ENCODE measurements at places on chromosomes 2 and 18.

DNA sequence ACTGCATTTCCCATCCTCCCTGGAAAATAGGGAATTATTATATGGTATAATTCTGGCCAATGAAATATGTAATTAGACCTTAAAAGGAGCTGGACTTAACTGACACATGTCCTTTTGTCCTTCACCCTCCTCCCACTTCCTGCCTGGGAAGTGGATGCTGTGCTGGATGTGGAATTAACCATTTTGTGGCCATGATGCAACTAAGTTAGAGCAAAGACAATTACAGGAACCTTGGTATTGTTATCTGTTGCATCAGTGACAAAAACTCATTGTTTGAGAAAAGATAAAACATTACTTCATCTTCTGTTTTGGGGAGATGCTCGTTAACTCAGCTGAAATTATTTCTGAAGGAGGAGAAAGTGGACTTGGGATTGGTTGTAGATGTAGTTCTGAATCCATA lies 227.7 kb upstream of the BOD1L2 start:
- DNase-seq = no peak

DNA sequence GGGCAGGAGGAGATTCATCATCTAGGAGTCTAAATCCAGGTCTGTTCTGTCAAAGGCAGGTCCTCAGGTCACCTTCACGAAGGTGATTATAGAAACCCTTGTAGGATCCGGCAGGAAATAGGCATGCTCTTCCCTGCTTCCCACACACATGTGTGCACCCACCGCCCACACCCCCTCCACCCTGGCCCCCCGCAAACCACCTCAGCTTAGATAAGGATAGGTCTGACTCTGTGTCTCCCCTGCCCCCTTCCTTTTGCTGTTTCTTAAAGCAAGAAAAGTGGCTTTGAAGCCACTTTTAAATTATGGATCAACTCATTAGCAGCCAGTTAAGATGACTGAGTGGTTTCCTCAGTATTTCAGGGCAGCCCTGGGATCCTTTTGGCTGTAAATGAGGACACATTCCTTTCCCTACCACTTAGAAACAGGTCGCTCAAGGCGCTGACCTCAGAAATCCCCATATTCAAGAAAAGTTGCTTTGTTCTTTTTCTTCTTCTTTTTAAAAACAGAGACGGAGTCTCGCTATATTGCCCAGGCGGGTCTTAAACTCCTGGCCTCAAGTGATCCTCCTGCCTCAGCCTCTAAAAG lies 14.5 kb upstream of the CIB4 start:
- no peak for DNase-seq

DNA sequence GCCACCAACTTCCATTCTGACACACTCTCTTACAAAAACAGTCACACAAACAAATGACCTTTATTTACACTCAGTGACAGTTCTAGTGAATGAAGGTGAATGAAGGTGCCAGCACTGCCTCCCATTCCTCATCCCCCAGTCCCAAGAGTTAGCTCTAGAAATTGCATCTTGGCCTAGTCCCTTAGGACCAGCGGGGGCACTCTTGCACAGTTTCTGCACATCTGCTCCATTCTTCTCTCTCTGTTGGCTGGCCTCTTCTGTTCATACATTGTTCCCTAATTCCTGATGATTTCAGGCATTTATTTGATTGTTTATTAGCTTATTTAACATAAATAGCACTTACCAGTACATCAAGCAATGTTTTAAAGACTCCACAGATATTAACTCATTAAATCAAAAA lies 30.9 kb downstream of the GAREM1 start:
- DNase-seq = no peak

DNA sequence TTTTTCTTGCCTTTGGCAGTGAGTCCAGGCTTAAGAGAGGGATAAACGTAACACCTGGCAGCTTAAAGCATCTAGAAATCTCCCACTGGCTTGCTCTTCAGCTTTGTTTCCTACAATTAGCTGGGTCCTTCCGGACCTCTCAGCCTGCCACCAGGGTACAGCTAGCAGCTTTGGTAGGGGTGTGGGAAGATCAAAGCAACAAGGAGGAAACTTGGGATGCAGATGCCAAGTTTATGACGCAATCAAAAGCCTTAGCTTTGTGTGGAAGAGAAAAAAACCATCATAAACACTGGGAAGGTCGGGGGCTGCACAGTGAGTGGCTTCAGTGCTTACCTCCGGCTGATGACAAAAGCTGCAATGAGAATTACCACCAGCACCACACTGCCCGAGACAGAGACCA lies 116.9 kb downstream of the EPHA4 start:
- no peak for DNase-seq
